ENCODE measurements at places on chromosomes 2 and 18. TPM values are rescaled to one million over a fixed set of nuclear protein-coding genes. Genes with fewer than 3 reads are reported as not detected.

The FZD7 gene
- not detected for total RNA-seq

The CFAP210 gene
- not detected for total RNA-seq

The TDRD15 gene
- total RNA-seq, result not detected

The MXD1 gene
- total RNA-seq, result 3.9 TPM

The CABLES1 gene
- total RNA-seq, result 11.9 TPM

The ALK gene
- total RNA-seq, result not detected

The NEU2 gene
- total RNA-seq, result not detected

The C2orf66 gene
- total RNA-seq, result not detected

The DIPK1C gene
- not detected for total RNA-seq

The RNF152 gene
- 5.9 TPM for total RNA-seq

The RAX gene
- total RNA-seq, result not detected

The DLX2 gene
- total RNA-seq, result not detected

The DNAJC5G gene
- not detected for total RNA-seq

The MTX2 gene
- total RNA-seq, result 58.7 TPM

The CYP1B1 gene
- total RNA-seq, result not detected

The LPIN1 gene
- 27.6 TPM for total RNA-seq

The PROKR1 gene
- total RNA-seq, result not detected

The AKAIN1 gene
- total RNA-seq, result not detected

The LOXHD1 gene
- total RNA-seq, result not detected

The VWA3B gene
- total RNA-seq, result not detected

The ST6GAL2 gene
- not detected for total RNA-seq

The FECH gene
- total RNA-seq, result 34.0 TPM

The DNER gene
- 2.6 TPM for total RNA-seq

The NEURL3 gene
- total RNA-seq, result 0.34 TPM

The GPR45 gene
- not detected for total RNA-seq

The MSTN gene
- 0.05 TPM for total RNA-seq

The TUBB6 gene
- 1,389 TPM for total RNA-seq

The SAP130 gene
- total RNA-seq, result 9.7 TPM

The ACSL3 gene
- 95.2 TPM for total RNA-seq

The HNRNPLL gene
- 35.4 TPM for total RNA-seq

The MAPK4 gene
- not detected for total RNA-seq

The WNT10A gene
- not detected for total RNA-seq

The NFU1 gene
- total RNA-seq, result 42.2 TPM

The NDUFS1 gene
- 103 TPM for total RNA-seq
